BE2C (cell line): ENCODE measurements at places on chromosomes 7 and 10.

GRCh38 chr10:22317076-22317370 lies 835 bp downstream of the COMMD3 start:
- DNase-seq: no peak

DNA sequence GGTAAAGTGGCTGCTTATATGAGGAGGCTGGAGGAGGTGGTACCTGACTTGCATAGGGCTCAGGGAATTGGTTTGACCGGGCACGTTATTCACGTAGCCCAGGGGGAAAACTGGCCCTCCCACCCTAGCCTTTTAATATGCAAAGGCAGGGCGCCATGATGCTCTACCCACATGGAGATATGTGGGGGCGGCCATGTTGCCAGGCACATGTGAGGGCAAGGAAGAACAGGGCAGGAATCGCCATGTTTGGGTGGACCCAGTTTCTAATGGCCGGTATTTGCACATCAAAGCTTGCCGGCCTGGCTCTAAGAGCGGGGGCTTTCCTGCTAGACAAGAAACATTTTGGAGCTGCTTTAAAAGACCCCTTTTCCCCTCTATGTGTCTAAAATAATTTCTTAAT lies 949.7 kb upstream of the C7orf33 start:
- no peak for DNase-seq

GRCh38 chr10:100999742-101000126 lies at the start of gene LZTS2:
LZTS2 (plus strand) TSS chr10:100999808; CDS start chr10:101002539, 2,731 bp downstream.
- DNase-seq: no peak

DNA sequence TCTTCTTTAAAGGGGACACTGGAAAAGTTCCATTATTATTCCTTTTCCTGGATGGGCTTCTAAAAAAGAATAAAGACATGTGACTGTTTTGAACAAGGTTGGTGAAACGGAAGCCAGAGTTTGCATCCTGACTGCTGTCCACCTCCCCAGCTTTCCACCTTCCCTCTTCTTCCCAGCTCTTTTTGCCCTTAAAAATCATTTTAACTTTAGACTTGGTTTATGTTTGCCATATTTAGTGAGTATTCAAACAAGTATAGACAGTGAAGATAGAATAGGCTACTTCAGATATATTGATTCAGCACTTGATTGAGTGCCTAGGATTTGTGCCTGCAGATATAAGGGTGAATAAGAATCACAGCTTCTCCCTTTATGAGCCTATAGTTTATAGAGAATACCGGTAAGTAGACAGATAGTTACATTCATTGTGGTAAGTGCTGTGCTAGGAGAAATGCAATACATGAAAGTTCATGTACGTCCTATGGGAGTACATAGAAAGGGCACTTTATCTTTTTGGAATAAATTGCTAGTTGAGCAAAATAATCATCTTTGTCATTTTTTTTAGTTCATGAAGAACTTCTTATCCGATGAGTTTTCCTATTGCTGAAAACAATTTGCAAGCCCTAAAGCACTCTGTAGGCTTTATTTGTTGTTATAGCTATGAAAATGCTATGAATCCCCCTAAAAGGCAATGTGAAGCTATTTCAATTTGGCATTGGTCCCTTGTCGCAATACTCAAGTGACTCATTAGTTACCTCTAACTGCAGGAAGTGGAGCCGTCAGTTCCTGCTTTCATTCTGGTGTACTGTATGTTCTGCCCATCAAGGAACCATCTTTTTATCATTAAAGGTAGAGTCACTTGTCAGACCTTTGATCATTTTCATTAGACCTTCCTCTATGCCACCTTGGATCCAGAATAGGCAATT lies 57.2 kb upstream of the STRIP2 start:
- DNase-seq: no peak

GRCh38 chr10:31599626-31600504 lies 280.8 kb downstream of the ZEB1 start:
- no peak for DNase-seq

- no peak for DNase-seq
These were observed 467.9 kb upstream of the PODXL start for GRCh38 chr7:132024290-132024689.

GRCh38 chr7:54898659-54899340 lies 120.0 kb upstream of the EGFR start:
- no peak for DNase-seq

GRCh38 chr7:132865366-132866143 lies 216.3 kb downstream of the CHCHD3 start:
- no peak for DNase-seq

DNA sequence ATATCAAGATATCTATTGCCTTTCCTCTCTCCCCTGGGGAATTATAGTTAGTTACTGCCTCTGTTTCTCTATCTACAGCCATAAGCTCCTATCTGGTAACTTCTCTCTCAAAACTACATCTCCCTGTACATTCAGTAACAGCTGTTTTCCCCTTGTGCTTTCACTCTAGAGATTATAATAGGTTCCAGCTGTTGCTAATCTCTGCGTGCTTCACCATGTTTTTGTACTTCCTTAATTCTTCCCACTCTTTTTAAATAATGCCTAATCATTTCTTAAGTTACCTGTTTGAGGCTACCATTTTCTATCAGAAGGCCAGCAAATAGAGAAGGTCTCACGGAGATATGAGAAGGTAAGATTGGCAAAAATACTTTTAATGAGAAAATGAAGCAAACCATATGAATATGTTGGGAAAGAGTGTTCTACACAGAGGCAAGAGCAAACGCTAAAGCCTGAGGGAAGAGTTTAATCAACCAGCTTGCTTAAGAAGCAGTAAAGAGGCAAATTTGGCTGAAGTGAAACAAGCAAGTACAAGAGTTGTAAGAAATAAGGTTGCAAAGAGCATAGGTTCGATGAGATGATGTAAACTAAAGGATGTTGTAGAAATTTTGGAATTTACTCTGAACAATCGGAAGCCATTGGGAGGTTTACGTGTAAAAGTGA lies 101.9 kb upstream of the HGF start:
- no peak for DNase-seq
